Hematopoietic multipotent progenitor cell treated with erythropoietin and hydrocortisone succinate and interleukin-3 and kit ligand, for 6 days (in vitro differentiated cells): ENCODE measurements at places on chromosomes 7 and 10.
A peak's percentile ranks its signal among the peaks of the same experiment; 100 is the strongest.

GRCh38 chr10:95864906-95865813 is 42.6 kb upstream of the CC2D2B start:
- peak; percentile 84 for DNase-seq

- DNase-seq: no peak
These were observed 198.1 kb upstream of the LYZL2 start for GRCh38 chr10:30827531-30828120.

DNA sequence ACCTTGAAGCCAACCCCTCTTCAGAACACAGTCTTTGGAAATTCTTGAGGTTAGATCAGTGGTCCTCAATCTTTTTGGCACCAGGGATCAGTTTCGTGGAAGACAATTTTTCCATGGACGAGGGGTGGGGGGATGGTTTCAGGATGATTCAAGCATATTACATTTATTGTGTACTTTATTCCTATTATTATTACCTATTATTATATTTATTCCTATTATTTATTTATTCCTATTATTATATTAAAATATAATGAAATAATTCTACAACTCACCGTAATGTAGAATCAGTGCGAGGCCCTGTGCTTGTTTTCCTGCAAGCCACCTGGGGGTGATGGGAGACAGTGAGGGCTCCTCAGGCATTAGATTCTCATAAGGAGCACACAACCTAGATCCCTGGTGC is 17.9 kb downstream of the CAMK1D start:
- DNase-seq: no peak

DNA sequence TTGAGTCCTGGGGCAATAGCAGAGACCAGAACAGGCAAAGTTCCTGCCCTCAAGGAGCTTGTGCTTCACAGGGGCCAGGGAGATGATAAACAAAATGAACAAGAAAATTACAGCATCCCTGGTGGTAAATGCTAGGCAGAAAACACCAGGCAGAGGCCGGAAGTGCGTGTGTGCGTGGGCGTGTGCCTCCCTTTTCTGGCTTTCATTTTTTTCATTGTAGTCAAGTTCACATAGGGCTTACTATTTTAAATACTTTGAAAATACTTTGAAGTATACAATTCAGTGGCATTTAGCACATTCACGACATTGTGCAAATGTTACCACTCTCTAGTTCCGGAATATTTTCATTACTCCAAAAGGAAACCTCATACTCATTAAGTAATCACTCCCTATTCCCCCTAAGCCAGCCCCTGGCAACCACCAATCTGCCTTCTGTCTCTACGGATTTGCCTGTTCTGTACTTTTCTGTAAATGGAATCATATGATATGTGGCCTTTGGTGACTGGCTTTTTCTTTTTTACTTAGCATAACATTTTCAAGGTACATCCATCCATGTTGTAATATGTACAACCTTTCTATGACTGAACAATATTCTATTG is 88.1 kb upstream of the PDCD4 start:
- no peak for DNase-seq
